ENCODE measurements at places on chromosomes 3 and 15.

GRCh38 chr3:112770032-112770626 is 76.5 kb downstream of the CD200R1L start:
- peak; percentile 57 for DNase-seq

- DNase-seq, result peak; percentile 15
Measured at GRCh38 chr3:113747283-113748046, 630 bp downstream of the ATP6V1A start.

DNA sequence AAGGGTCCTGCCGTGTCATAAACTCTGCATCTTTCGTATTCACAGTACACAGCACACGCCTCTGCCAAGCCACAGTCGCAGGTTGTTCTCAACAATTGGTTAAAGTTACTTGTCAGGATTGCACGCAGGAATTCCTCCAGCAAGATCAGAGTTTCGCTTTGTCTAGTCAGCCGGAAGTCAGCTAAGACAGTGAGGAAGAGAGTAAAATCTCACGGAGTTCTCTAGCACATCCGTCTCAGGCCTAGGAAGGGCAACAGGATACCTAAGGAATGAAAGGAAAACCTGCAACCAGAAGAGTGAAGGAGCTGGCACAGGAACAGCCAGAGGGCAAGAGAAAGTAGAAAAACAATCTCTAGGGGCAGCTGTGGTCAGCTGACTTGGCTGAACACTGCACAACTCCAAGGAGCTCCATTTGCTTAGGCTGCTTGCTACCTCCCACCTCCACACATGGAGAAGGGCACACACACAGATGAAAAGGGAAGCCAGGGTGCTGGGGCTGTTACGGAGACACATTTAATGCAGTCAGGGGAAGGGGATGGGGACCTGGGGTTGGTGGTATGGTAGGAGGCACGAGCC is 23.7 kb downstream of the RORA start:
- DNase-seq, result no peak

DNA sequence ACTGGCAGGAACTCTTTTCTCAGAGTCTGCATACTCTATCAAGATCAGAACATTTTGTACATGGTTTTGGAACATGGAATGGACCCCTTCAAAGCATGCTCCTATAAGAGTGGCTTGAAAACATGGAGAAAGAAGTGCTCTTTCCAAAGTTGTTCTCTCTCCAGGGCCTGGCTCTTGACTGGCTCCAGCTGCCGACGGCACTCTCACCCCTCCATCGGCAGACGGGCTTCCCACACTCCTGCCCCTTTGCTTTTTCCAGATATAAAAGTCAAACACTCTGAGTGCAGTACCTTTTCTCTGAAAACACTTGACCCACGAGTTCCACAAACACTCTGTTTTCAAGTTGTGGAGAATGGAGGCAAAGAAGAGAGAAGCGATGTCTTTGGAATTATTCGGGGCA is 72.5 kb upstream of the ONECUT1 start:
- DNase-seq, result no peak

DNA sequence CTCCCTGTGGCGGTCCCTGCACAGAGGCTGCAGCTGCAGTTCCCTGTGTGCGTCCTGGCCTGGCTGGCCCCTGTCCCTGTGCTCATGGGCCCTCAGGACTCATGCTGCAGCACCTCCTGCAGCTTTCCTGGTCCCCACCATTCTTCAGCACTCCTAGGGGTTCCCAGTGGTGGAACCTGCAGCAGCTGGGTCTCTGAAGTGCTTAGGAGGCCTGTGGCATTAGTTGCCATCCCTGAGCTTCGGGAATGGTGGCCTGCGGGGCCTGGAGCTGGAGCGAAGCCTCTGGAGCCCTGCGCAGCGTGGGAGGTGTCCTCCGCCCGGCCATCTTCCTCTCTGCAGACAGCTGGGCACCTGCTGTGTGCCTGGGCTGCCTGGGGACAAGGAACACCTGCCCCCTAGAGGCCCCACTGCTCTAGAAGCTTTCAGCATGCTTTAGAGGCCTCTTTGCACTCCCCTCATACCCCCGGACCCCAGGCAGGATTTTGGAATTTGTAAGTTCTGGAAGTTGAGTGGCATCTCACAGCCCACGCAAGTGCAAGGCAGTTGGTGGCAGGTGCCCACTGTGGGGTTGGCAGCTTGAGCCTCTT is 13.1 kb downstream of the PLXNA1 start:
- DNase-seq, result no peak
